ENCODE measurements at places on chromosomes 7 and 10.

DNA sequence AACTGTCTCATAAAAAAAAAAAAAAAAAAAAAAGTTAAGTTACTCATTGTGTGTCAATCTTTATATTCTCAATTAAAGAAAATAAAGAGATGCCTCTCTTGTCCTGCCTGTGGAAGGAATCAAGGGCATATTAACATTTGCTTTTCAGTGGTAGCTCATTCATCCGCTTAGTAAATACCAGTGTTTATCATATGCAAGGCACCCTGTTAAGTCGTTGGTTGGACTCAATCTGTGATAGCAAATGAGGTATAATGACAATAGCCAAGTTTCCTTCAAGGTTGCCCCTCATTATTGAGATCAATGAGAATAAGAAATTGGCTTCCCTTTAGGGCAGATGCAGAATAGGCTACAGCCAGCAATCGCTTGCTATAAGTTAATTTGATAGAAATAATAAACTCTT is 812.7 kb upstream of the COBL start:
- no peak for DNase-seq

DNA sequence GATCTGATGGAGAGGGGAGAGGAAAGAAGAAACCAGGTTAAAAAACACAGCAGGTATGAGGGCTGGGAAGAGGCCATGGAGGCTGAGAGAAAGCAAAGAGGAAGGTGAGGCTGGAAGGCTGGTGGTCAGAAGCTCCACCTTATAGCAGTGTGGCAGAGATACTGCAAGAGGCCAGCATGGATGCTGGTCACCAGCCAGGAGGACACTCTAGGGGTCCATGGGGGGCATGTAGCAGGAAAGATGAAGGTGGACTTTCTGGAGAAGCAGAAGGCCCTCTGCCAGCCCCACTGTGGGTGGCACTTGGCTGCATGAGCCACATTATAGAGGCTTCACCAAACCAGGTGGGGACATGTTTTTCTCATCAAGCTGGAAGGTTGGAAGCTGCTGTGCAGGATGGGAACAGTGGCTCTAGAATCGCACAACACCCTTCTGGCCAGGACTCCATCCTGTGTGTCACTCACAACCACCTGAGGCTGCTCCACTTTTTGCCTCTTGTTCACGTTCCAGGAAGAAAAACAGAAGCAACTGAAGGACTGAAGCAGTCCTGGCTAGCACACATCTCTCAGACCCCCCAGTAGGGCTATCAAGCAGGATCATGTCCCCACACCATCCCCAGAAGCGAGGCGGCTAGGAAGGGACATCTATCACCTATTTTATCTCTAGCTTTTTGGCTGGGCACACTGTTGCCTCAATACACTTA is 587.5 kb upstream of the MGMT start:
- DNase-seq = no peak

GRCh38 chr10:24448351-24448999 is 239.5 kb downstream of the KIAA1217 start:
- no peak for DNase-seq

DNA sequence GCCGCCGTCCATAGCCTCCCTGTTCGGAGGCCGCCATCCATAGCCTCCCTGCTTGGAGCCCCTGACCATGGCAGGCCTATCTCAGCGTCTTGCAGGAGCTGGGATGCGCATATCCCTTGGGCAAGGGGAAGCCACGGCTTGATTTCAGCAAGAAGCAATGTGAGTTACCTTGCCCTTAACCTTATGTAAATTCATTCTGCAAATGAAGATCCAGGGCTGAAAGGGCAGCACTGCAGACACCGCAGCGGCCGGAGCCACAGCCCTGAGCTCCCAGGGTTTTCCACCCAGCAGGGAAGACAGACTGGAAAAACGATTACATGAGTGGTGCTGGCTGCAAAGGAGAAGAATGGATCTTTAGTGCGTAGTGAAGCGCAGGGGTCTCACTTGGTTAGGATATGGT is 95.8 kb downstream of the SEC61G start:
- DNase-seq = no peak

GRCh38 chr7:158014976-158015375 is 572.6 kb downstream of the PTPRN2 start:
- no peak for DNase-seq

GRCh38 chr10:80201608-80202141 is 3.7 kb downstream of the ANXA11 start:
- no peak for DNase-seq

Data from endothelial cell (in vitro differentiated cells).